ENCODE measurements at places on chromosomes 5 and 9.

DNA sequence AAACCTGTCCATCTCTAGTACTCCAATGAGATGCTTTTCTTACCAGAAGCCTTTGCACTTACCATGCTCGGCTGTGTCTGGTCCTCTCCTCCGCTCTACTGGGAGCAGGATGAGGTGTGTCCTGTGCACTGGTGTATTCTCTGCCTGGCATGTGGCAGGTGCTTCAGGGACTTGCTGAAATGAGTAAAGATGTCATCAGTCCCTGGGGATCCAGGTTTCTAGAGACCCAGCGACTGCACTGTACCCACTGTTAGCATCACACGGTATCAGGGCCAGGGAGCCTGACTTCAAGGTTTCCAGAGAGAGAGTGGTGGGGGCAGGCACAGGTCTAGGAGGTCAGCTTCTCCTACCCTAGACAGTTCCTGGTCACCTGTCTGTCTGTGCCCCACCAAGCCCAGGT lies 10.5 kb downstream of the PTTG1 start:
- no peak for DNase-seq

DNA sequence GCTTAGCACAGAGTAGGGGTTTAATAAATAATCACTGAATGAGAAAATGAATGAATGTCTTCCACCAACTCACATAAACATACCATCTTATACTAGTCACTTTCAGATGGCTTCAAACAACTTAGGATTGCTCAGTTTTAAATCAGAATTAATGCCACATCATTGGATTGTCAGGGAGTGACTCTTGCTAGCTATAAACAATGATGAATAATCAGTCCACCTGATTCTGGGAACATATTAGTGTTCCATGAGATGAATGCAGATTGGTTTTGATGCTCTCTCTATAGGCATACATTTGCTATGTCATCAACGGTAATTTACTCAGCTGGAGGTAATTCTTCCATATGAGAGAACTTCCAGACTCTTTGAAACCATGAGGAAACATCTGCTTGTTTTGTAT lies 97.4 kb downstream of the CDH9 start:
- DNase-seq, result no peak

DNA sequence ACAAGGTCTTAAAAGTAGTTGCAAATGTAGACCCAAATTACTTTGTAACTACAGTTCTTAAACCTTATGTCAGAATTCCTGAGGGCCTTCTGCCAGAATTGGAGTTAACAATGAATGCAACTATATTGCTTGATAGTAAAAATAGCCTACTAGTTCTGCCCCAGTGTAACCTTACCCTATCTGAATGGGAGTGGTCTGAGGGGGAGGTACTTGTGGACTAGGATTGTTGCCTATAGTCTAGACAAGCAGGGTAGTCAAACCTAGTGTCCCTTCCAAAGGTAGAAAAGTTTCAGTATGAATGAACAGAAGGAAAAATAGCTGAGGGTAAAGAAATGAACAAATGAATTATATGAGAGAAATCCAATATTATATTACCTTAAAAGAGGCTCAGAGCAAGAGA lies 242.2 kb downstream of the PJA2 start:
- no peak for DNase-seq

DNA sequence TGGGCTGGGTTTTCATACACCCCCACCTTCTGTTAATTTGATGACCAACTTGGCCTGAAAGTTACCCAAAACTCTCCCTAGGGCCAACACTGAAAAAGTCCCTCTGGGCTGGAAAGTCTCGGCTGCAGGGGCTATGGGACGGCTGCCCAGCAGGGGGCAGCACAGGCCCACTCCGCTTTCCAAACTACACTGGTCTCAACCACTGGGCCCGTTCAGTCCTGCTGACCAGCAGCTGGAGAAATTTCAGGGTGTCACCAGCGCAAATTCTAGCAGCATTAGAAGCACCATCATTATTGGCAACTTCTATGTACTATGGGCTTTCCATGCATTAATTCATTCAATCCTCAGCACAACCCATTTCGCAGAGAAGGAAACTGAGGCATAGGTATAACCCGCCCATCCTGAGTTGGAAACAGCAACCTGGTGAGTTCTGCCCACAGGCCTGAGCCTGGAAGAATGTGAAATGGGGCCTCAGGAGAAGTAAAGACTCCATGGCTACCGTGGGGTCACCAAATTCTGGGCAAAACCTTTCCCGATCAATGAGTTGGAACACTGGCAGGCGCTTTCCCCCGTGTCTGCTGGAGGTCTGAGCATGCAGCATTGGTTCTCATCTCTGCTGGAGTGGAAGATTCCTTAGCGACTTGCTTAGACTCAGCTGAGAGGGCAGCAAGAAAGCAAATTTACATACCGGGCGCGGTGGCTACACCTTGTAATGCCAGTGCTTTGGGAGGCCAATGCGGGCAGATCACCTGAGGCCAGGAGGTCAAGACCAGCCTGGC lies 9.7 kb downstream of the ORM2 start:
- peak; percentile 23 for DNase-seq

- DNase-seq, result no peak
These were observed 10.0 kb upstream of the GDA start for GRCh38 chr9:72139226-72139625.

- no peak for DNase-seq
These were observed 185.5 kb downstream of the RGS3 start for GRCh38 chr9:113649054-113649453.

- DNase-seq, result no peak
These were observed 63.5 kb upstream of the PHYKPL start for GRCh38 chr5:178296066-178296465.

DNA sequence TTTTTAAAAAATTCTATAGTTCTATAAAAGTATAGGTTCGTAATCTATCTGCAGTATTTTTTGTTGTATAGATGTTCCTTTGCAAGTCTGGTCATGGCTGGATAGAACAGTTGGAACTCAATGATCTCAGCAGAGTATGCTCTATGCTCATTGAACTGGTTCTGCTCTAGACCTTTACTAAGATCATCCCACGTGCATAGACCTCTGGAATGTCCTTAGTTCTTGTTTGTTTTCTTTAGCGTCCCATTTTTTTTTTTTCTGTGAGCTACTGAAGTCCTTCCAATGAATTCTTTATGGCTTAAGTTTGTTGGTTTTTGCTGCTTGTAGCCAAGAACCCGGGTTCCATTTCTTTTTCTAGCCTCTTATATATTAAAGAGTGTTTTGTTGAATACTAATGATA lies 3.5 kb downstream of the TMEM38B start:
- no peak for DNase-seq

- DNase-seq, result no peak
These were observed 27.4 kb downstream of the LHX2 start for GRCh38 chr9:124038790-124039633.

- DNase-seq, result no peak
These were observed 114.0 kb downstream of the FBXO38 start for GRCh38 chr5:148497757-148498156.

- no peak for DNase-seq
These were observed 7.5 kb upstream of the REEP5 start for GRCh38 chr5:112929336-112930081.

- DNase-seq, result no peak
These were observed 227.1 kb upstream of the TRIM32 start for GRCh38 chr9:116460026-116460425.

- DNase-seq, result no peak
These were observed 158.7 kb downstream of the EFNA5 start for GRCh38 chr5:107512029-107512428.

DNA sequence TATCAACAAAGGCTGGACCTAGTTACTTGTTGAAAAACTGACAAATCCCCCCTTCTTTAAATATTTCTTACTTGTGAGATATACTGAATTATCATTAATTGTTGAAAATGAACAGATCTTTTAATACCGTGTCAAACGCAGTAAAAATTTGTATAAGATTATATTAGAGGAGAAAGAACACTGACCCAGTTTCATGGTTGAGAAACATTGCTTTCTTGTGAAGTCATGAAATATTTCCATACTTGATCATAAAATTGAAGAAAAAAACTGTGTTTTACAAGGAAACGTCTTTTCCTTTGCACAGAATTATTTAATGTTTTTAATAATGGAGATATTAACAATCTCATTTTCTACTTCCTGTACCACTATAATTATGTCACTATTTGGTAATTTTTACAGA lies 45.8 kb downstream of the MOCS2 start:
- no peak for DNase-seq

DNA sequence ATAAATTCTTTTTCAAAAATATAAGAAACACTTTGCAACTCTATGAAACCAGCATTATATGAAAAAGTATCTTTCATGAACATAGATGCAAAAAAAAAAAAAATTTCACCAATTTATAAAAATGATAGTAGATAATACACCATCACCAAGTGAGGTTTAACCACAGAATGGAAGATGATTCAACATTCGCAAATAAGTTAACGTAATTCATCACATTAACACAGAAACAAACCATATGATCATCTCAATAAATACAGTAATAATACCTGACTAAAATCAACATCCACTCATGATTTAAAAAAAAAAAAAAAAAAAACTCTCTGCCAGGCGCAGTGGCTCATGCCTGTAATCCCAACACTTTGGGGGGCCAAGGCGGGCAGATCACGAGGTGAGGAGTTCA lies 6.3 kb downstream of the PJA2 start:
- DNase-seq, result no peak

GRCh38 chr9:130331573-130331972 lies 66.0 kb downstream of the HMCN2 start:
- DNase-seq, result no peak

GRCh38 chr9:96048956-96049831 lies 173.7 kb downstream of the ERCC6L2 start:
- no peak for DNase-seq

DNA sequence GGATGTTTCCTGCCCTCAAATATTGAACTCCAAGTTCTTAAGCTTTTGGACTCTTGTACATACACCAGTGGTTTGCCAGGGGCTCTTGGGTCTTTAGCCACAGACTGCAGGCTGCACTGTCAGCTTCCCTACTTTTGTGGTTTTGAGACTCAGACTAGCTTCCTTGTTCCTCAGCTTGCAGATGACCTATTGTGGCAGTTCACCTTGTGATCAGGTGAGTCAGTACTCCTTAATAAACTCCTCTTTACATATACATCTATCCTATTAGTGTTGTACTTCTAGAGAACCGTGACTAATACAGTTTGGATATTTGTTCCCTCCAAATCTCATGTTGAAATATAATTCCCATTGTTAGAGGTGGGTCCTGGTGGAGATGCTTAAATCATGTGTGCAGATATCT lies 681.9 kb upstream of the ARRDC3 start:
- no peak for DNase-seq

GRCh38 chr5:38291355-38291754 lies 33.0 kb downstream of the EGFLAM start:
- DNase-seq, result no peak

GRCh38 chr5:125267636-125268248 lies 521.3 kb upstream of the ZNF608 start:
- DNase-seq, result no peak

DNA sequence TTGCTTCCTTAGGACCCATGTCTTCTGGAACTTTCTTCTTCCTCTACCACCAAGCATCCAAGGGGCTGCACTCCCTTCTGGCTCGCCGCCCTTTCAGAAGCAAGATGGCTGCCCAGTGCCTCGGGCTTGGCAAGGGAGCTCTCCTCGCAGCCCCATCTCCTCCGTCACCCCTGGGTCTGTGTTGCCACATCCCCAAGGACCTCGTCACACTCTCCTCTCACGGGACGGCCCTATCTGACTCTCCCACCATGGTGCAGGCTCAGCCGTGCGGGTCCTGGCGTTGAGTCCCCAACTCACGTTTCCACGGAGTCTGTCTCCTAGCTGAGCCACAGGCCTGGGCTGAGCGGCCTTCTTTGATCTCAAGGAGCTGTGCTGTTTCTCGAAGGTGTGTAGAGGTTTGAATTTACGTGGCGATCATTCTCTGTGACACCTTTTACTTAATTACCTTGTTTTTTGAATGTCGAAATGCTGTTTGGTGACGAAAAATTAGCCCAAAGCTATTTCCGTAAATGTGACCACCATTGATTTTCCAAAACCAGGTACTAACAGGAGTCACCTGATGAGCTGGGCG lies 15.0 kb upstream of the SCGB3A1 start:
- DNase-seq, result no peak

DNA sequence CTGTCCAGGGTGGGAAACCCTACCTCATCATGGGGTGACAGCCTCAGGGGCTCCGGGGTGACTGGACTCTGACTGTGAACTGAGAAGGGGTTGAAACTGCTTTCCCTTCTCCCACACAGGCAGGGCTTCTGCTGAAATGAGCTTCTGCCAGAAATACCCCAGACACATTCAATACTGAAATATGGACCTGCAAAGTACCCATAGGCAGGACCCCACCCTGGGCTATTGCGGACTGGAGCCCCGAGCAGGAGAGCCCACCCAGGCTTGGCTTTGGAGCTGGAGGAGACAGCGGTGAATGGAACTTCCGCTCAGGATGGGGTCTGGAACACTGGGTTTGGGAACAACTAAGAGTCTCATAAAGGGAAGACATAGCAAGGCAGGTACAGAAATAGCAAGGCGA lies 37.5 kb downstream of the IRX2 start:
- DNase-seq, result no peak

- no peak for DNase-seq
These were observed 114.4 kb downstream of the TENT4A start for GRCh38 chr5:6827526-6828219.

GRCh38 chr5:133652951-133653759 lies 40.8 kb upstream of the FSTL4 start:
- DNase-seq, result no peak

- DNase-seq, result no peak
These were observed 222.2 kb upstream of the MEF2C start for GRCh38 chr5:89105171-89105695.

DNA sequence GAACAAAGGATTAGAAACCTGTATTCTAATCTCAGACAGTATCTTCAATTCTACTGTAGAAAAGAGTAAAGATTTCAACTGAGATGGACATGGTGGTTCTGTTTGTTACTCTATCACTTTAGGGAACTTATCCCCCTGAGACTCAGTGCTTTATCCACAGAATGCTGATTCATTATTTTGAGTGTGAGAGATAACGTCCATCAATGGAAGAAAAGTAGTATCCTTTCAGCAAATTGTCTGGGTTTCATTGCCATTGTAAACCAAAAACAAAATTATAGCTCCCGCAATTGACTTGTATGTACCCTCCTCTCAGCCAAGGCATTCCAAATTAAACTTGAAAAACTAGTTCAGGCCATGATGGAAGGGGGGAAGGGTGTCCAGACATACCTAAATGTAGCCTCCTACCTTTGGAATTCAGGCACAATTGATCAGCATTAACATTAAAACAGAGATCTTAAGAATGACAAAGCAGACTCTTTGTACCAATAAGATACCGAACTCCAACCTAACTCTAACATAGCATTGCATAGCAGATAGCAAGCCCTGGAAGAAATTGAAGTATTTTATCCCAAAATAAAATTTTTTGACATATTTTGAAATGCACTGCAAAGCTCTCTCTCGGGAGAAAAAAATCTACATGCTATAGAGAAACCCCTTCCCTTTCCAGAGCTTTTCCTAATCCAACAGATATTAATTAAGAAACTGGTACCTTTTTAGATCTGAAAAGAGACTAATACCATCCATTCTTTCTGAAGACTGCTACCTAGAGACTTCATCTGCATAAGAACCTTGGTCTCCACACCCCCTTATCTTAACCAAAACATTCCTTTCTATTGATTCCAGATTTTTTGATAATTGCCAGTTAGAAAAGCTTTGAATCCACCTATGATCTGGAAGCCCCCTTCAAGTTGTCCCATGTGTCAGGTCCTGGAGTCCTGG lies 1055.7 kb downstream of the PTPRD start:
- no peak for DNase-seq

- no peak for DNase-seq
These were observed 111.5 kb downstream of the MTREX start for GRCh38 chr5:55418994-55419968.

GRCh38 chr5:3429962-3430361 lies 165.7 kb upstream of the IRX1 start:
- no peak for DNase-seq

GRCh38 chr5:159133041-159133741 lies 33.5 kb upstream of the EBF1 start:
- no peak for DNase-seq
